Endothelial cell (in vitro differentiated cells): ENCODE measurements at places on chromosomes 13 and 19. TPM values are rescaled to one million over a fixed set of nuclear protein-coding genes. Genes with fewer than 3 reads are reported as not detected.

GRCh38 chr13:60265566-60265965 lies 101.8 kb upstream of the DIAPH3 start:
- DNase-seq: no peak
- no peak overlapping the region for H3K27ac ChIP-seq
- no peaks in the 10 kb centered on the region for H3K27me3 ChIP-seq
- no peak overlapping the region for H3K4me3 ChIP-seq
- no peaks in the 10 kb centered on the region for H3K36me3 ChIP-seq

Gene PRTN3
- not detected for total RNA-seq

DNA sequence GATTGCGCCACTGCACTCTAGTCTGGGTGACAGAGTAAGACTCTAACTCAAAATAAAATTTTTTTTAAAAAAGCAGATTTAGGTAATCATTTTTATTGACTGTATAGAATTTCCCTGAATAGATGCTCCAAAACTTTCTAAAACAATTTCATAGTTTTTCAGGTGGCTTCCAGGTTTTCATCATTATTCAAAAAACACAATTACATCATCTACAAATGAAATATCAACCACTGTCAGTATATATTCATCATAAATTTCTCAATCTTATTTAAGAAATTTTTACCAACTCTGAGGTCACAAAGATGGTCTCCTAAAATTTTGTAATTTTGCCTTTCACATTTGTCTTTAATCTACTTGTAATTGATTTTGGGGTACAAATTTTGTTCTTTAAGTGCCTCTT lies 48.1 kb downstream of the ZC3H13 start:
- peaks cover 5% of the 10 kb centered on the region for H3K4me1 ChIP-seq
- no peak overlapping the region for H3K27ac ChIP-seq

GRCh38 chr13:49060678-49061387 lies 85.1 kb downstream of the FNDC3A start:
- peaks cover 8% of the 10 kb centered on the region for H3K4me1 ChIP-seq
- no peak for DNase-seq
- H3K27me3 ChIP-seq: no peaks in the 10 kb centered on the region
- H3K36me3 ChIP-seq: peaks cover 4% of the 10 kb centered on the region

DNA sequence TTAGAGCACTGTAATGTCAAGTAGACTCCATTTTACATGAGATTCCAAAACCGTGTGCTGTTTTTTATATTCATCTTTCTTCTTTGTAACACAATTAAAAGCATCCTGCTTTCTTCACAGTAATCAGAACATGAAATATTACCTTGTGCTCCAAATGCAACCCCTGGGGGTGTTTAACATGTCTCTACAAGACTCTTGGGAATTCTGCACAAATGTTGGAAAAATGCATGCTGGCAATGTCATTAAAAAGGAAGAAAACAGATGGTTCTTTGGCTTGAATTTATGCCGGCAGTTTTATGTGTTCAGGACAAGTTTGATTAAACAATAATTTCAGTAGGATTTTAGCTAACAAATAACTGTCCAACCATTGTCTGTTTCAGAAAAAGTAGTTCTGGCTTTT lies 159.1 kb downstream of the LIG4 start:
- H3K4me3 ChIP-seq: no peak overlapping the region
- H3K27me3 ChIP-seq: peaks cover 1% of the 10 kb centered on the region
- no peak for DNase-seq
- H3K4me1 ChIP-seq: no peaks in the 10 kb centered on the region
- no peak overlapping the region for H3K27ac ChIP-seq

Gene SIAH3
- 0.08 TPM for total RNA-seq

GRCh38 chr13:96734499-96734898 lies 259.8 kb downstream of the OXGR1 start:
- H3K27me3 ChIP-seq: no peaks in the 10 kb centered on the region
- no peak overlapping the region for H3K27ac ChIP-seq
- H3K4me3 ChIP-seq: no peak overlapping the region
- no peak for DNase-seq
- no peaks in the 10 kb centered on the region for H3K36me3 ChIP-seq
- no peaks in the 10 kb centered on the region for H3K4me1 ChIP-seq

DNA sequence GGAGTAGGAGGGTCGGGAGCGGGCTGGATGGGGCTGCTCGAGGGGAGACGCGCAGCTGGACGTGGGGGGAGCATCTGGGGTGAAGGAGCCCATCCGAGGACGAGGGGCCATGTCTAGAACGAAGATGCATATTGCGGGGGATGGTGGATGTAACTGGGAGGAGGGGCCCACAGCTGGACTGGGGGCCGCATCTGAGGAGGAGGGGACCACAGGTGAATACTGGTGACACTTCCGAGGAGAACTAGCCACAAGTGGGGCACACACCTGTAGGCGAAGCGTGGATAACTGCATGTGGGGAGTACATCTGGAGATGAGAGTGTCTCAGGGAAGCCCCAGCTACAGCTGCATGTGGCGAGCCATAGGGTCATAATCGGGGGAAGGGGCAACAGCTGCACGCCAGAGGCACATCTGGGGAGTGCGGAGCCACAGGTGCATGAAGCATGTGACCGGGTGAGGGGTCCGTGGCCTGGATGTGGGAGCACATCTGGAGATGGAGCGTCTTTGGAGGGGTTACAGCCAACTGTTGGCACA lies 402 bp downstream of the ZSWIM9 start:
- peaks cover 8% of the 10 kb centered on the region for H3K4me1 ChIP-seq
- no peak for DNase-seq
- peaks cover 8% of the 10 kb centered on the region for H3K27me3 ChIP-seq
